ENCODE measurements at places on chromosomes 2 and 18.
A peak's percentile ranks its signal among the peaks of the same experiment; 100 is the strongest.

GRCh38 chr2:109352056-109352897, 223.3 kb downstream of the SH3RF3 start:
- no peak for DNase-seq

DNA sequence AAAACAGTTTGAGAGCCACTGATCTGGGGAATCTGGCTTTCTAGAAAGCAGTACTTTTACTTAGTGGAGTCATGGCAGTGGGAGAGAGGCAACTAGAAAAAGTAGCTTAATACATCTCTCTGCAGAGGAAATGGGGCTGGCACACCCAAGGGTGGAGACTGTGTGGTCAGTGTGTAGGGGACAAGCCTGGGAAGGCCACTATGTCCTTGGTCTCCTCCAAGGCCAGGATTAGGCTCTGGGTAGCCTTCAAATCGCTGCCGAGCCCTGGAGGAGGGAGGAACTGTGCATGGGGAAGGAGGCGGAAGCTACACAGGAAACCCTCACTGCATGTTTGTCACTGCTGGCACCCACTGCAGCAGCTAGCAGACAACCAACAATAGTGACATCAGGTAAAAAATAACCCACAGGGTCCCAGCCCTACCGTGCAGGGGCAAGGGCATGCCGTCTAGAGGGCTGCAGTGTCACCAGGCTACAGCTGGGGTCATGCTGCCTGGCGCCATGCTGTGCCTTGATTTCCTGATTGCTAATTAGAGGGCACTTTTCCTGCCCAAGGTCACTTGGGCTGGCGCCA, 34.8 kb downstream of the LBH start:
- no peak for DNase-seq

- DNase-seq = no peak
Observed at GRCh38 chr2:231128541-231128940, 3.7 kb upstream of the HTR2B start.

GRCh38 chr2:233479616-233480489, 86.7 kb downstream of the USP40 start:
- DNase-seq = no peak

DNA sequence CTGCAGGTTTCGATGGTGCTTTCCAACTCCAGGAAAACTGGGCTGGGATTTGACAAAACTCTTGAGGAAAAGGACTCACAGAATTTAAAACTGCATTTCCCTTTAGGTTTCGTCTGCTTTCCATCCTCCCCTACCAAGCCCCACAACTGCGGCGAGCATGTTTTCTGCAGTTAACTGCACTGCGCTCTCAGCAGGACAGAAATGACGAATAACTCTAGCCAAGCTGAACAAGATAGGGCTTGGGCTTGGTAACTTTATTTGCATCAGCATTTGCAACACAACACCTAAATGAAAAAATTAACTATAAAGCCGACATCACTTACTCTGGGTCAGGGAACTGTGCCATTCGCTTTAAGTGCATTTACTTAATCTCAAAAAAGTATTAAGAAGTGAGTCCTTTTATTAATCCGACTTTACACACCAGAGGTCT, 669 bp upstream of the PIKFYVE start:
- peak; percentile 78 for DNase-seq

GRCh38 chr2:74436848-74437695, 4.7 kb downstream of the RTKN start:
- DNase-seq = no peak

DNA sequence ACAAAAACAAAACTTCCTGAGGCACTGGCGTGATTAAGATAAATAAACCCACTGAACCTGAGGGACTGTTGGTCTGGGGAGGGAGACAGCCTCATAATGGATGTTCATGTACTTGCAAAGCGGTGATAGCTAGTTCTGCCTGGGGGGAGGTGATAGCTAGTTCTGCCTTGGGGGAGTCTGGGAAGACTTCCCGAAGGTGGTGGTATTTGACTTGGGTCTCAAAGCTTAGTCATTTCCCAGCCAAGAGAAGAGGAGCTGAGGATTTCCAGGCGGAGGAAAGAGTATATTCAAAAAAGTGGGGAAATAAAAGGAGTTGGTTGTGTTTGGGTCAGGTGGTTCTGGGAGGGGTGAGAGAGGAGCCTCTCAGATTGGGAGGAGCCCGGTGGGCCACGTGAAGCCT, 24.7 kb downstream of the DGKD start:
- DNase-seq = no peak

DNA sequence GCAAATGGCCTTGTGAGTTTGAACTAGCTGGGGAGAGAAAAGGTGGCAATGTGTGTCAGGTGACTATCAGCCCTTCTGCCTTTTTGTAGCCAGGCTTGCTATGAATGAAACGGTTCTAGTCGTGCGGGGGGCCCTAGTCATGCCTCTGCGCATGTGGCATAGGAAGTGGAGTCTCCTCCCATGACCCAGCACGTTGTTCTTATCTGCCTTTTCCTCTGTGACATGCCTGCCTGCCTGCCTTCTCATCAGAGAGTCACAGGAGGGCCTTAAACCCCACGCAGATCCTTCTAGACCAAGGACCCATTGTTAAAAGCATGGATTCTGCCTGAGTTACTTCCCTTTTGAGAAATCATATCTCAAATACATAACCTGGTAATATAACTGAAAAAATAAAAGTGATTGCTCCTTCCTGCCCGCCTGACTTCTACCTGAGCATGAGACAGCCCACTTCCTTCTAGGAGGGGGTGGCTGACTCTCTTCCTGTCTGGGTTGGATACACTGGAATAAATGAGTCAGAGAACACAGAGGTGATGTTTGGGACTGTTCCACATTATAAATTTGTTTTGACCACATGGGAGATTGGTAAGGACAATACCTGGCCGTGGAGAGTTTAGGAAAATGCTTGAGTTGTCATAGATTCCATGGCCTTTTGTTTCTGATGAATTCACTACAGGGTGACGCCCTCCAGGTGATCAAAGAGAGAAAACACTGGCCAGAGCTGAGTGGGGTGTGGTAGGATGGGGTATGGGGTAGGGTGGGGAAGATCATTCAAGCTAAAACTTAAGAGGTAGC, 49.8 kb downstream of the FBLN7 start:
- DNase-seq = no peak

DNA sequence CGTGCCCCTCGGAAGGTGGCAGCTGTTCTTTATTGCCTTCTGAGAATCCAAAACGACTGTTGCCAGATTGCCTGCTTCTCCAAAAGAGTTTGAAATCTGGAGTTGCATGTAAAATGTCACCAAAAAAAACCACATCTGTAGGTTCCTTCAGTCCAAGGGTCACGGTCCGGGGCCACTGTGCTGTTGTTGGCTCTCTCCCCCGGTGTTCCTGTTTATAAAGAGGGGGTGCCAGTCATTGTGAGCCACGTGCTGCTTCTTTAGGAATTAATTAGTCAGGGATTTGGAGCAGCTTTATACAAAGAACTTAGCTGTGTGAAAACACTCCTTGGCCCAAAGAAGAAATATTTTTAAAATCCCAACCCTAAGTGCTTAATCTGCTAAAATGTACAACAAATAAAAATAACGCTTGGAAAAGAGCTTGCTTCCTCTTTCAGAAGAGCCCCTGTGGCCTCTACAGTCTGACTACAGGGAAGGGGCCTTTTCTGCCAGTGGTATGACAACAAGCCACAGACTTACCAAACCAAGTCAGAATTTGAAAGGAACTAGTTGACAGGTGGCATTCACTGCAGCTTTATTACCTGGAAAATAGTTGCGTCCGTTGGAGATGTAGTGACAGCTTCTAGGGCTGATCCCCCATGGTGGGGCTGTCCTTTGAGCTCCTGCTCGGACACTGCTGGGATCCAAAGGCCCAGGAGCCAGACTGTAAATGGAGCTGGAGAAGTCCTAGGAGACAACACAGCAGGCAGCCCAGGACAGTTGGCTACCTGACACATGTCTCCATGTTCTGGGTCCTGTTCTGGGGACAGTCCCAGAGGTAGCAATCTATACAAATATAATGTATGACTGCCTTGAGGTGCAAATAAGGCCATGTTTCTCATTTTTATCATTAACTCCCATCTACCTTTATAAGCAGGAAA, 84.5 kb upstream of the SLC1A4 start:
- DNase-seq = no peak

GRCh38 chr18:32158108-32158624, 31.7 kb upstream of the MEP1B start:
- DNase-seq = peak; percentile 80

DNA sequence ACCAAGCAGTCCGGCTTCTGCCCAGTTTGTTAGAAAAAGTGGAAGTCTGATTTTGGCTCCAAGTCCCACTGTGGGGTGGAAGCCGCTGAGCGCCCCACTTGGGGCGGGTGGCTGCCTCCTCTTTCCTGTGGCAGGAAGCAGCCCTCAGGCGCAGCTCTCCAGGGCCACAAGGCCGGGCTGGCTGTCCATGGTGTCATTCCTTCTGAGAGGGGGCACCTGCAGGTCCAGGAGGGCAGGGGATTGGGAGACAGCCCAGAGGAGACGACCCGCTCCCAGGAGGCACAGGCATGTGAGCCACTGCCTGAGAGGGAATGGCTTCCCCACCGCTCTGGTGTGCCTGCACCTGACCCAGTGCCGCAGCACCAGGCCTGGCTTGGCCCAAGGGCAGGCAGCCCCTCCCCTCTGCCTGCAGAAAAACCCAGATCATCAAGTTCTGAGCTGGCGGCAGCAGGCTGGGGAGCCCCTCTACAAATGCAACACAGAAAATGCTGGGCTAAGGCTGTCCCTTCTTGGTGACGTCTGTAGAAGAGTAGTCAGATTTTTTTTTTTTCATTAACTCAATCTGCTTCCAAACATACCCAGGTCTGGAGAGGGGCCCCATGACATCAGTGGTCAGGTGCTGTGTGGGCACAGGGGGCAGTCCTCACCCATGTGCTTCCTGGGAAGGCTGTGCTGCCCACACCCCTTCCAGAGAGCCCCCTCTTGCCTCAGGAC, 38.4 kb downstream of the HS6ST1 start:
- no peak for DNase-seq

DNA sequence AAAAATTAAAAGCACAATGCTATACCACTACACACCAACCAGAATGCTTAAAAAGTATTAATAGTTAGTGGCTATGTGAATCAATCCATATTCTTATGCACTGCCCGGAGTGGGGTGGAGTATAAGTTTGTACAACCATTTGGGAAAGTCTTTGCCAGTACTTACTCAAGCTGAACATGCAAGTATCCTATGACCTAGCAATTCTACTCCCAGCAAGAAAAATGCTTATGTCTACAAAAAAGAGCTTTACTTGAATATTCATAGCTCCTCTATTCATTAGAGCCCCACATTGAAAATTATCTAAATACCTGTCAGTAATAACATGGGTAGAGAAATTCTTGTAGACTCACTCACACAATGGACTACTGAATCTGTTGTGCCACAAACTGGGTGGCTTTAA, 21.4 kb upstream of the CNOT11 start:
- DNase-seq = peak; percentile 70

Measured in kidney glomerular epithelial cell (primary cell).